ENCODE measurements at places on chromosomes 1 and 21.
A peak's percentile ranks its signal among the peaks of the same experiment; 100 is the strongest.

DNA sequence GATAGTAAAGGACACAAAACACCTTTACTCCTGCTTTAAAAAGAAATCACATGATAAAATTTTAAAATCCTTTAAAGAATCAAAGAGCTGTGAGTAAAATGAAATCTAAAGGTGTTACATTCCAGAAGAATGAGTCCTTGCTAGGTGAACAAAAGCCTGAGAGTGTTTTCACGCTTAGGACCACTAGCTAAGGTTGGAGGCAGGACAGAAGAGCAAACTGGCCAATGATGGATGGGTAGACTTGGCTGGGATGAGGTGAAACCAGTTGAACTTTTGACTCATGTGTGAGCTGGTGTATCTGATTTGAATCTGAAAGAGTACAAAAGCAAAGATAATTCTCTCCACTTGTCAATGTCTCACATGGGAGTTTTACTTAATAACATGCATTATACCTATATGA lies 35.1 kb downstream of the CATSPERE start:
- no peak for DNase-seq

GRCh38 chr1:71693581-71693980 lies 588.8 kb downstream of the NEGR1 start:
- DNase-seq: no peak

DNA sequence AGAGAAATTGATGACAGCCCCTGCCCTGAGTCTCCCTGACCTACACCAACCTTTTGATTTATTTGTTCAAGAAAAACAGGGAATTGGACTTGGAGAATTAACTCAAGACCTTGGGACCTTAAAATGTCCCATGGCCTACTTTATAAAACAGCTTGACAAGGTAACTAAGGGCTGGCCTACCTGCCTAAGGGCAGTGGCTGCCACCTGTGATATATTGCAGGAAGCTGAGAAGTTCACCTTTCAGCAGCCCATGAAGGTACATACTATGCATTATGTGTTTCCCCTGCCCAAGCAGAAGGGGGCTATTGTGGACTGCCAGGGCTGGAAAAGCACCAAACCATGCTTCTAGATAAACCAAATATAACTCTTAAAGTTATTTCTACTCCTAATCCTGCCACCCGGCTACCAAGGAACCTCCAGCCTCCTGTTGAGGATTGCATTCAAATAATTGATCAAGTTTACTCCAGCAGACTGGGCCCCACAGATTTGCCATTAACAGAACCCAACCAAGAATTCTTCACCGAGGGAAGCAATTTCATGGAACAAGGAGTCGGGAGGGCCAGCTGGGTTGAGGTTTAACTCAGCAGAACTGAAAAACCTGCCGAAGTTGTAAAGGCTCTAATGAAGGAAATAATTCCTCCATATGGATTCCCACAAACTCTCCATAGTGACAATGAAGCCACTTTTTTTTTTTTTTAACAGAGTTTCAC lies 28.2 kb downstream of the LACTBL1 start:
- no peak for DNase-seq

DNA sequence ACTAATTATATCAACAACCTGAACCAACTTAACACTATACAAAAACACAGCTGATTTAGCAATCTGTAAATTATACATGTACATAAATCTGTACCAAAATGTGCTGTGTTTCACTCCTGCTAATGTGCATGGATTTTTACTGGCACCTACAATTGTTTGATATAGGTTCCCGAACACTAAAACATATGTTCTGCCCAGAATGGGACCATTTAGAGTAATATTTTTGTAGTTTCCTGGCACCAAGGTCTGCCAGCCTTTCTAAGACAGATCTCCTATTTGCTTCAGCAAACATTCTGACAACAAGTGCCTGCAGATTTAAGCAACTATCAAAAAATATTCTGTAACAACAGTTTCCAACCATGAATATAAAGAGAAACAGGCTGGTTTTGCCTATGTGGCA lies 4.2 kb downstream of the KCNH1 start:
- DNase-seq: no peak

- no peak for DNase-seq
Measured at GRCh38 chr1:86696522-86696921, 7.9 kb upstream of the SH3GLB1 start.

- peak; percentile 14 for DNase-seq
Measured at GRCh38 chr1:27773826-27774445, 917 bp downstream of the STX12 start.

- no peak for DNase-seq
Measured at GRCh38 chr1:109470245-109470644, 3.9 kb downstream of the SYPL2 start.

GRCh38 chr1:150387200-150387599 lies 23.3 kb downstream of the RPRD2 start:
- no peak for DNase-seq

- DNase-seq: no peak
Measured at GRCh38 chr1:116208136-116208535, 96.9 kb downstream of the MAB21L3 start.

GRCh38 chr1:207883660-207884250 lies 27.2 kb downstream of the CD34 start:
- DNase-seq: no peak

GRCh38 chr1:51629918-51630317 lies 13.0 kb downstream of the OSBPL9 start:
- no peak for DNase-seq

- DNase-seq: no peak
Measured at GRCh38 chr1:35838693-35839245, 31.0 kb downstream of the AGO4 start.

- no peak for DNase-seq
Measured at GRCh38 chr1:155192346-155193274, 15.1 kb downstream of the THBS3 start.

DNA sequence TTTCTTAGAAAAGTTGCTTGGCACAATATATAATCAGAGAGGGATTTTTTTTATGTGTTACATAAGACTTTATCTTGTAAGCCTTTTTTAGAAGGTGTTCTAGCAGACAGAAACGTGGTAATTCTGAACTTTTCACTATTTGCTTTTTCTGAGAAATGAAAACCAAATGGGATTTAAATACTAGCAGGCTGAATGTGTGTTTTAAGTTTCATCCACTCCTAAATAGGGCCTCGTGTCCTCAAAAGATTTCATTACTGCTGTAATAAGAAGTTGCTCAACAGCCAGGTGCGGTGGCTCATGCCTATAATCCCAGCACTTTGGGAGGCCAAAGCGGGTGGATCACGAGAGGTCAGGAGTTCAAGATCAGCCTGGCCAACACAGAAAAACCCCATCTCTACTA lies 44.7 kb upstream of the FMO2 start:
- DNase-seq: no peak

DNA sequence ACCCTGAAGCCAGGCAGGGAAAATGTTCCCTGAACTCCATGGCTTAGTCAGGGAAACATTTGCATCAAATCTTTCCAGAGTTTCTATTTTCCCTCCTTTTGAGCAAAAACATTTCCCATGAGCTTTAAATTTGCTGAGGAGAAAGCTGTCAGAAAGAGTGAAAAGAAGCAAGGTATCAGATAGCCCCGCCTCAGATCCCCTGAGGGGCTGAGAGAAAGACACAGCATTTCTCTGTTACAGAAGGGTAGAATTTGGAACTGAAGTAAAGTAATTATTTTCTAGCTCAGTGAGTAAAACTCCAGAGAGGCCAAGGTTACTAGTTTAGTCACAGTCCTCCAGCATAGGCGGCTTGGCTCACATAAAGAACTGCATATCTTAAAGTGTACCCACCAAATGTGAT lies 10.6 kb downstream of the FMO1 start:
- no peak for DNase-seq

DNA sequence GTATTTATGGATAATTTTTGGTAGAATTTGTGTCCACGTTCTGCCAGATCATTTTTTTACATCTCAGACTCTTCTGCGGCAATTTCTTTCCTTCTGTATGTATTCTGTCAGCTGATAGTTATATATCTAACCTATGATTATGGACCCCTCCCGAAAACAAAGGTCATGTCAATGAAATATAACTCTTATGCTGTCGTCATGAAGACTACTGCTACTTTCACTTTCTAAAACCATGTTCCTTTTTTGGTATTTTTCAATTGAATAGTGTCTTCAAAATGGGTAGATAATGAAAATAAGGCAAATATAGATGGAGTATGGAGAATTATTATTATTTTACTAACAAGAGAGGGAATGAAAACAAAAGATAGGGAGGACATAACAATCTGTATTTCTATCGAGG lies 3.2 kb downstream of the ANGPTL1 start:
- DNase-seq: peak; percentile 12

GRCh38 chr1:244325056-244325758 lies 126.5 kb downstream of the ADSS2 start:
- no peak for DNase-seq

- no peak for DNase-seq
Measured at GRCh38 chr1:42931911-42932422, 26.7 kb downstream of the SLC2A1 start.

DNA sequence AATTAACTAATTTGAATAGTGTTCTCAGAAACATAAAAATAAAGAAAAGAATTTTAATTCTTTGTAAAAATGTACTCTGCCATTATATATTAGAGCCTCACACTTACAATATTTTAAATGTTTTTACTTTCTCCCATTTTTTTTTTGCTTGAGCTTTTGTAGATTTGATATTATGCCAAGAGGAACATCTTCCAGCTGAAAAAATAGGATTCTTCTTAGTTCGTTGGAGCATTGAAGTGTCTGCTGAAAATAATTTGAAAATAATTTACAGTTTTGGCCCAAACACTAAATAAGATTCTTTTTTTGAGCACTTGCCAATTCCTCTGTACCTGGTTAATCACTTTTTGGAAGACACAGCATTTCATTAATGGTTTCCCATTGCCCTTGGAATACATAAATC lies 175.0 kb upstream of the COL11A1 start:
- no peak for DNase-seq

GRCh38 chr1:60583696-60584095 lies 498.7 kb upstream of the NFIA start:
- no peak for DNase-seq

- DNase-seq: no peak
Measured at GRCh38 chr21:44822484-44823178, 4.8 kb upstream of the SUMO3 start.

- peak; percentile 83 for DNase-seq
Measured at GRCh38 chr1:145720556-145720877, 1.2 kb downstream of the CD160 start.

DNA sequence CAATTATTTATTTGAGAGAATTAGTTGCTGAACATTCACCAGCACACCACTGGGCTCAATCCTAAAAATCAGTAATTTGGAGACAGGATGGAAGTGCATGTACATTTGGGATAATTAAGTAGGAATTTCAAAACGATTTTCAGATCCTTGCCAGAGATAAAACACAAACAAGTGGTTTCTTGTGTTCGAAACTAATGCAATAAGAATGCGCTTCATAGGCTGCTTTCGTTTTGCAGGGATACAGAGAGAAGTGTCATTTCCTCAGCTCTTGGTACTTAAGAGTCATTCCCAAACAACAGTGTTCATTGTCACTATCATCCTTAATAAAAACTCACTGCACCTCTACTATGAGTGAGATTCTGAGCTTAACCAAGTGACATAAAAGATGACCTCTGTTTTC lies 20.6 kb upstream of the USP24 start:
- peak; percentile 66 for DNase-seq

DNA sequence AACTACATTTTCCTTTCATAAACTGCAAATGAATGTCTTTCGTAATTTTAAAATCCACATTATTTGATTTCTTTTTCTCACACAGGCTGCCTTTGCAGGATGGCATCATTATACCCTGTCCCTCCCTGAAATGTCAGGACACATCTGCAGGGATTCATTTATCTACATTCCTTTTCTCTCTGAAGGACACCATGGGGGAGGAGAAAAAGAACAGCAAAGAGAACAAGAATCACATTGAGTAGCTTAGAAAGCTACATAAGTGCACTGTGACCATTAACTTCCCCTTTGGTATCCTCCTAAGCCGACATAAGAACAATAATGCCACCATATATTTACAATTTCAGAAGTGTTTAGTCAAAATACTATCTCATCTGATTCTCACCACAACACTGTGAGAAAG lies 129.5 kb downstream of the PIGK start:
- DNase-seq: no peak

GRCh38 chr1:91523482-91523881 lies 22.8 kb downstream of the CDC7 start:
- no peak for DNase-seq

DNA sequence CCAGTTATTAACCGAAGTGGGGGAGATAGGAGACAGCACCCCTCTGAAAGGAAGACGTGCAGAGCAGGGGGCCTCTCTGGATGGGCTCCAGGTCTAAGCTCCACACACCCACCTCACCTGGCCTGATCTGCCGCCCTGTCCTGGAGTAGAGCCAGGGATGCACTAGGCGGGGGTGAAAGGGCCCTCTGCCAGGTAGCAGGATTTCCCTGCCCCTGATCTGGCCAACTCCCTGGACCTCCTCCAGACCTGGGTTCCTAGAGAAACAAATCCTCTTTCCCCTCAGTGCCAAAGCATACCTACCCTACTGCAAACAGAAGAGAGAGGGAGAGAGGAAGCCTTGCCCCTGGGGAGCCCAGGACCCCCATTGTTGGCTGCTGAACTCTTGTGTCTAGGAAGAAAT lies 2.0 kb downstream of the CRABP2 start:
- no peak for DNase-seq

- DNase-seq: no peak
Measured at GRCh38 chr1:223756806-223757700, 44.7 kb downstream of the CAPN2 start.

DNA sequence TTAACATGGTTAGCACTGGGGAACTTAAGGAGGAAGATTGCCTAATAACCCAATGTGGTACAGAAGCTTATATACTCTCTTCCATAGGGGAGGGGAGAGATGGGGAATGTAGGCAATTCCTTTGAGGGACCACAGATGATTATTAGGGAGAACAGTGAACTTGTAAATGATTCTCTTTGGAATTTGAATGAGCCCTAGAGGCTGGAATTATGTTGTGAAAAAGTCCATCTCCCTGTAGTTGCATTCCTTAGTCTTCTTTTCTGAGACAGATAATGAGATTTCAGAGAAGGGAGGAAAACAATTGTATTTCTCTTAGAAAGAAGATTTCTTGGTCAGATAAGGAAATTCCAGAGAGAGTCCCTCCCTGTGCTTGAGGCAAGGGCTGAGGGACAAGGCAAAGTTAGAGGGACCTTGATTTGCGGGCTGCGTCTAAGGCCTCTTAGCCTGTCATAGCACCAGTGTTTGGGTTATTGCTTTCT lies 89.0 kb upstream of the HMCN1 start:
- DNase-seq: peak; percentile 82

GRCh38 chr21:32245971-32246370 lies 32.9 kb downstream of the MIS18A start:
- no peak for DNase-seq

DNA sequence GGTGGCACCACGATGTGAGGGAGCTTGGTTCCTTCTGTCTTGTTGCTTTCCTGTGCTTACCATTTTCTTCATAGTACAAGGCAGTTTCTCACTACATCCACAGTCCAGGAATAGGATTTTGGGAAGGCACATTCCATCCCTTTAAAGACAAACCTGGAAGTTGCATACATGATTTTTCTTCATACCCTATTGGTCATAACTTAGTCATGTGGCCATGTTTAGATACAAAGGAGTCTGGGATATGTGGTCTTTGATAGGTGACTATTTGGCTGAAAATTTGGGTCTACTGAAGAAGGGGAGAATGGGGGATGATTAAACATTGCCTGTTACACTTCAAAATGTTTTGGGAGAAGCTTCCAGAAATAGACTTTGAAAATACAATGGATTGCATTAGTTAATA lies 7.0 kb downstream of the DYRK1A start:
- peak; percentile 25 for DNase-seq

GRCh38 chr1:924656-925560 lies 1.2 kb downstream of the SAMD11 start:
- no peak for DNase-seq

GRCh38 chr1:195481293-195481692 lies 1126.9 kb downstream of the KCNT2 start:
- peak; percentile 2 for DNase-seq
